Transverse colon (tissue), 4 donors: ENCODE measurements at places on chromosomes 4 and X.

GRCh38 chr4:105991726-105992125 is 96.5 kb downstream of the NPNT start:
- H3K4me3 ChIP-seq: no peak overlapping the region
- H3K27me3 ChIP-seq: no peaks in the 10 kb centered on the region
- no peaks in the 10 kb centered on the region for H3K36me3 ChIP-seq
- H3K27ac ChIP-seq: no peak overlapping the region

GRCh38 chrX:10254739-10255138 is 98.0 kb downstream of the CLCN4 start:
- no peaks in the 10 kb centered on the region for H3K36me3 ChIP-seq
- H3K27me3 ChIP-seq: no peaks in the 10 kb centered on the region
- DNase-seq: no peak
- H3K4me3 ChIP-seq: no peak overlapping the region

GRCh38 chr4:67393699-67394281 is 151.5 kb downstream of the CENPC start:
- no peaks in the 10 kb centered on the region for H3K27me3 ChIP-seq
- H3K4me1 ChIP-seq: no peaks in the 10 kb centered on the region
- no peak for DNase-seq
- H3K4me3 ChIP-seq: no peak overlapping the region

DNA sequence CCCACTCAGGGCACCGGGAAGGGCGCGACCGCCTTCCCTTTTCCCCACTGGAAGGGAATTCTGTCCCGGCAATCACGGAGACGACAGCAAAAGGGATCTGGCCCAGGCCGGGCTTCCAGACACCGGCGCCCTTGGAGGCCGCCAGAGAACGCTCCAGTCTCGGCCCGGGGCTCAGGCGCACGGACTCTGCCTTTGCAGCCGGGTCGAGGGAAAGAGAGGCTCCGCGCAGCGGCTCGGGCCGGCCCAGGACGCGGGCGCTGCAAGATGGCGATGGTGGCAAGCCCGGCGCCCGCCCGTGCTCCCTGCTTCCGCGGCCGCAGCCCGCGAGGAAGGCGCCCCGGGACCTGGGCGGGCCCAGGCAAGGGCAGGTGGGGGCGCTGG is 1.1 kb downstream of the CTBP1 start:
- peaks cover 54% of the 10 kb centered on the region for H3K4me1 ChIP-seq
- H3K27ac ChIP-seq: peak overlapping the region; percentile 97
- no peak for DNase-seq
- peak overlapping the region; percentile 74 for H3K4me3 ChIP-seq
- no peaks in the 10 kb centered on the region for H3K36me3 ChIP-seq
- H3K27me3 ChIP-seq: no peaks in the 10 kb centered on the region

GRCh38 chr4:184544788-184545409 is 70.5 kb upstream of the IRF2 start:
- no peaks in the 10 kb centered on the region for H3K4me1 ChIP-seq
- H3K36me3 ChIP-seq: no peaks in the 10 kb centered on the region
- DNase-seq: no peak
- H3K27ac ChIP-seq: no peak overlapping the region

- no peaks in the 10 kb centered on the region for H3K27me3 ChIP-seq
- no peak overlapping the region for H3K4me3 ChIP-seq
- H3K36me3 ChIP-seq: no peaks in the 10 kb centered on the region
- no peaks in the 10 kb centered on the region for H3K4me1 ChIP-seq
- no peak overlapping the region for H3K27ac ChIP-seq
- DNase-seq: no peak
Measured at GRCh38 chrX:72430405-72430968, 124.8 kb upstream of the CITED1 start.

DNA sequence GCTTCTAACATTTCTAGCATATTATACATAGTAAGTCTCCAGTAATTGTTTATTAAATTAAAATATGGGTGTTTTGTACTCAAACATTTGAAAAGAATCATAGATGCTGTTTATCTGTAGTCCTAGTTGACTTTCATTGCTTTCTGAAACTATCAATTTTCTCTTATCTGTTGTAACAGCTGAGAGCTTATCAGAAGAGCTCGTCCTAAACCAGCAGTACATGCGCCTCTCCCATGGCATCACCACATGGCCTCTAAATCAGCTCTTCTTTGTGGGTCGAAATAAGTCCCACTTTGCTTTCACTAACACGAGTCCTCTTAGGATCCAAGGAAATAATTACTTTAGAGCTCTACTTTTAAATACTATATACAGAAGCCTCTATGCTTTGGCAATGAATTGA is 55.1 kb downstream of the PPP3CA start:
- no peaks in the 10 kb centered on the region for H3K27me3 ChIP-seq
- no peak overlapping the region for H3K27ac ChIP-seq
- H3K36me3 ChIP-seq: no peaks in the 10 kb centered on the region
- H3K4me1 ChIP-seq: peaks cover 20% of the 10 kb centered on the region
- no peak overlapping the region for H3K4me3 ChIP-seq
